ENCODE measurements at places on chromosomes 5 and 9.

GRCh38 chr5:179266291-179267070 is 78.8 kb downstream of the ADAMTS2 start:
- DNase-seq, result no peak

- no peak for DNase-seq
Measured at GRCh38 chr5:167361795-167362194, 929.6 kb upstream of the WWC1 start.

GRCh38 chr9:8571643-8572042 is 772.1 kb upstream of the DMAC1 start:
- DNase-seq, result no peak

GRCh38 chr9:35294556-35294955 is 132.7 kb downstream of the UNC13B start:
- no peak for DNase-seq

GRCh38 chr5:107513337-107514085 is 157.2 kb downstream of the EFNA5 start:
- DNase-seq, result no peak

DNA sequence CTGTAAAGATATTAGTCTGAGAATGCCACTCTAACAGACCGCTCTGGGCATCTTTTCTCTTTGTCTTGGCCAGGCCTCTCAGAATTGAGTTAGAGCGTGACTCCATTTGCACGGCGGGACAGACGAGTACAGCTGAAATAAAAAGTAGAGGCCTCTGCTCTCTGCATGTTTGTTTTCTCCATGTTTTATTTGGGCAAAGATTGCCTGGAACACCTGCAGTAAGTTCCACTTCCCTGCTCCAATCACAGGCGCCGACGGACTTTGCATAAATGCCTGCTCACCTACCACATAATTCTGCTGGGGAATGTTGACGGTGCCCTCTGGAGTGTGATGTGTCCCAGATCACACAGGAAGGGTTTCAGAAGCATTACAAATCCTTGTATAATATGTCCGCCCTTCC is 10.6 kb downstream of the SPOCK1 start:
- DNase-seq, result no peak

All from NCI-H187 (cell line).